Mucosa of gallbladder (tissue), 1 donor: ENCODE measurements at places on chromosomes 2 and 18. TPM values are rescaled to one million over a fixed set of nuclear protein-coding genes. Genes with fewer than 3 reads are reported as not detected.

The FIGLA gene
- not detected for total RNA-seq

GRCh38 chr2:134259571-134259970, 5.7 kb downstream of the MGAT5 start:
- DNase-seq = no peak

GRCh38 chr2:122542236-122542635, 786.8 kb downstream of the TSN start:
- DNase-seq = no peak

GRCh38 chr2:205868773-205869333, 186.6 kb downstream of the NRP2 start:
- no peak for DNase-seq

GRCh38 chr2:24892928-24893327, 27.1 kb downstream of the ADCY3 start:
- DNase-seq = no peak

GRCh38 chr2:190182071-190182524, 119.6 kb upstream of the MSTN start:
- no peak for DNase-seq

The TGFA gene
- total RNA-seq = 51.0 TPM

The DLX1 gene
- 0.46 TPM for total RNA-seq

The IL1RL1 gene
- total RNA-seq = 8.7 TPM

The CLEC4F gene
- 0.17 TPM for total RNA-seq

The UGT1A10 gene
- total RNA-seq = 47.5 TPM

DNA sequence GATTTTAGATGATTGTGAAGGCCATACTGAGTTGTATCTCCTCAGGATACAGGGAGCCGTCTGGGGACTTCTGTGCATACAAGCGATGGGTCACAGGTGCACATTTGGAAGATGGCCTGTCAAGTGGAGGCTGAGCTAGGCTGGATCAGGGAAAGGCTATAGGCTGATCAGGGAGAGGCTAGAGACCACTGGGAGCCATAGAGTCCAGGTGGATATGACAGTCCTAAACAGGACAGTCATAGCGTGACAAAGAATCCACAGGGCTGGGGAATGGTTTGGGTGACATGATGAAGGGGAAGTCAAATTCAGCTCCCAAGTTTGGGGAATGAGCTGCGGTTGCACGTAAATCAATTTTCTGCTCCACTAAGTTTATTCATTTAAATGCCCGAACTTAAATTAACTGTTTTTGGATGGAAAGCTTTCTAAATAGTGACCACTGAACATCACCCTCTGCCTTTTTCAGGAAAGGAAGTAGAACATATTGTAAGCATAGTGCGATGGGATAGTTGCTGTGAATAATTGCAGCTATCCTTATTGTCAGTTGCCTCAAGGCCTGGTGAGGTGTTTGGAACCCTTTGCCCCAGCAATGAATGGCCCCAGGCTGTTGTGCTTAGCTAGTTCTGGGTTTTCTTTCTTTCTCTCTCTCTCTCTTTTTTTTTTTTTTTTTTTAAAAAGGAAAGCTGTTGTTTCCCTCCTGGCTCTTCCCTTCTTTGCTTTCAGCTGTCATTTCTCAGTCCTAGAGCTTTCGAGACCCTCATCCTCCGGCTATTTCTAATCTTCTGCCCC, 50.5 kb downstream of the KLHL29 start:
- no peak for DNase-seq

DNA sequence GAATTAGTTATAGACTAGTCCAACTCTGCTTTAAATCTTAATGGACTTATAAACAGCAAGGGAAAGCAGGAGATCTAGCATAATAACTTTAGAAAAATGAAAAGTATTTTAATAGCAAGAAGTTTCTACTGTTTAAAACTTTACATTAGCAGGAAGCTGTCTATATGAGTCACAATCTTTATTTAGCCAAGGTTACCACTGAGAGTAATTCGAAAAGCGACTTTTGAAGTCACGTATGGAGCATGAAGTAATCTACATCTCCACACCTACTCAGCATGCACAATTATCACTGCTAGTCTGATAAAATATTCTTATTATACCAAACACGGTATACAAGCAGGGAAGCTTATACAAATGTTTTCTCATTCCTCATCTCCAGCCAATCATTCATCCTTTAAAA, 515.4 kb upstream of the SOX11 start:
- DNase-seq = no peak

- no peak for DNase-seq
Observed at GRCh38 chr18:22173928-22174301, 4.5 kb downstream of the GATA6 start.

DNA sequence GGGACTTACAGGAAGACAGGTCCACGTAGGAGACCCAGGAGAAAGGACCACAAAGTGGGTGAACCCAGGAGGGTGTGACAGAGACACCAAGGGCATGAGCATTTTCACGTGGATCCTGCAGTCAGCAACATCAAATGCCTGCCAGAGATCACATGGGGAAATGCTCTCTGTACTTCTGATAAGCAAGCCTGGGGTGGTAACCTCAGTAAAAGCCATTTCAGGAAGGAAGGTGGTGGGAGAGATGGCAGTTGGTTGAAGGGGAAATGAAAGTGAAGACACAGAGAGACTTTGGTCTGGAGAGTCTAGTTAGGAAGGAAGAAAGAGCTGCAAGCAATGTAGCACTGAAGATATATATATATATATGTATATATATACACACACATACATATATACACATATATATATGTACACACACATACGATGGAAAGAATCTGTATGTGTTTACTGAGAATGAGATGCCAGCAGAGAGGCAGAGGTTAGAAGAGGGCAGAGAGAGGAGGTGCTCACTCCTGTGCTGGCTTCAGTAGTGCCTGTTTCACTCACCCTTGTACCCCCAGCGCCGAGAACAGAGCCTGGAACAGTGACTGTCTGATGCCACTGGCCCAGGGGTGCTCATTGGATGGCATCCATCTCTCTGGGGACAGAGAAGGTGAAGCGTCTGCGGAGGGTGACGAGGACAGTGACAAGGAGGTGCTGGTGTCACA, 314.9 kb downstream of the AFF3 start:
- no peak for DNase-seq

The MROH2A gene
- total RNA-seq = 1.2 TPM

The POTEJ gene
- not detected for total RNA-seq

DNA sequence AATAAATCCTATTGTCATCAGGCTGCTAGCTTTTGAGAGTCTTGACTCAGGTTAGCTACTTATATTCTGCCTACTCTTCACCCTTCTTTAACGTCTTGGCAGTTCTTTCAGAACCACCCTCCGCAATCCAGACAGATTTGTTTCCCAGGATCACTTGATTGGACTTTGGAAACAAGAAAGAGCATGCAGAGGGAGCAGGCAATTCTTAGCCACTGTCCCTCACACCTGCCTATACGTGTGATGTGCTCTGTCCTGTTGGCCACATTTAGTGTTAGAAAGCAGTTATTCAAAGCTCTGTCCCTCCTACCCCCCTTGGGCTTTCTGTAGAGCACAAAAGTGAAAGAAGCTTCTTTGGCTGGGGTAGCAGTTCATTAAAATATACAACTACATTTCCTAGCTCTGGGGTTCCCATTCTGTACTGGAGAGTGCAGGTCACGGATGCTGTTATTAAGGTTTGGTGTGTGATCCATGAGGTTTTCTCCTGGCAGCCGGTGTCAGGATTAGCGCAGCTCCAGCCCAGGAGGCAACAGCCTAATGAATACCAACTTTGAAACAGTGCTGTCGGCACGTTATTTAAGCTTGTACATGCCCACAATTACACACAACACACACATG, 6.3 kb downstream of the FZD5 start:
- no peak for DNase-seq

The PCARE gene
- not detected for total RNA-seq

DNA sequence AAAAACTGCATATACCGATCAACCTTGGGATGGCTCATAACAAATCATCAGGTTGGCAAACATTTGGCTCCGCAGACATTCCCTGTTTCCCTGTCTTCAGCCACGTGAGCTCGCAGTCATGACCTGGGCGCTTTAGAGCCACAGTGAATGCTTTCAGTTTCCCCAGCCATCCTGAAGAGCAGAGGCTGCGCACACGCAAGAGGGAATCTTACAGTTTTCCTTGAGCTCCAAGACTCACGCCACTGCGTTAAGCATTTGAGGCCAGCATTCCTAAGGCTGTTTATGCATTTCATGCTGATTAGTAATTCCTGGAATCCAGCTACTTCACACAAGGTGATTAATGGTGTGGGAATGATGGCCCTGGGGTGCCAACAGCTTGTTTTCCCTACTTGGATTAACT, 95.1 kb downstream of the MTCL1 start:
- no peak for DNase-seq

DNA sequence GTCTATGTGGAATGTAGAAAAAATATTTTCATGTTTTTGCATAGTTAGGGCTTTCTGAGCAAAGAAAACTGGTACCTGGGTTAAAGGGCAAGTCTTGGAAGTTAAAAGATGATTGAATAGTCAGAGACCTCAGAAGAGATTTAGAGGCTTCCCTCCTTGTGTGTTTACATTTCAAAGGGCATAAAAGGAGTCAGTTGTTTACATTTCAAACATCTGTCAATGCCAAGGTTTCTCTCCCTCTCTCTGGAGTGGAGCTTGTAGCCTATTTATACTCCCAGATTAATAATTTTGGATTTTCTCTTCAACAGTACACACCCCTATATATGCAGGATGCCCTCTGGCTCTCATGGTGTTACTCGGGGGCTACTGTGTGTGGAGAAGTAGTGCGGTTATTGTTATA, 8.6 kb downstream of the M1AP start:
- DNase-seq = no peak

The RNU2-63P gene
- not detected for total RNA-seq

DNA sequence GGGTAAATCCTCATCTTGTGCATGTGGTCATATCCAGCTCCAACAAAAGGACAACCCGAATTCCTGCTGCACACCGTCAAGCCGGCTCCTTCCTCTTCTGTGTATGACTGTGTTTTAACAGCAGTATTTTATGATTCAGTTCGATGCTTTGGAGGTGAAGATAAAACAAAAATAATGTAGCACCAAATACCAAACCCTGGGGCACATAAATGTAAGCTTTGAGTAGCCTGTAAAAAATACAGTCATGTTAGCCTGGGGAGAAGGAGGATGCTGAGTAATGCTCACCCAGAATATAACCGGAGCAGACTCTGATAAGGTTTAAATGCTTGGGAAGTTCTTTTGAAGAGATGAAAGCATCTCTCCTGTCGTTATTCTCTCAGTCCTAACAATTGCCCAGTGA, 225.0 kb downstream of the SUCLG1 start:
- no peak for DNase-seq

DNA sequence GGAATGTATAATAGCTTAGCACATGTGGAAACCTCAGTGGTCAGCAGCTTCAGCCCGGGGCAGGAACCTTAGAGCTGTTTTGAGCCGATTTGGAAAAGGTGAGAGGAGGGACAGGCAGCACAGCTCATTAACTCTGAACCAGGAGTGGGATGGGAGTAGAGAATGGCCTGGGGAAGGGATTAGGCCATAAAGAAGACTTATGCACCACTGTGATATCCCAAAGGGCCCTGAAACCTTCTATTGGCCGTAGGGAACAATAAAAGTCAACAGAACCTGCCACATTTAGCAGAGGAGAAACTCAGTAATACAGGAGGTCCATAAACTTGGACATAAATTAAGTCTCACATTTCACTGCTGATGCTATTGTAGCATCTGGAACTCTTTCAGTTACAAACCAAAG, 124.2 kb upstream of the REV1 start:
- no peak for DNase-seq

DNA sequence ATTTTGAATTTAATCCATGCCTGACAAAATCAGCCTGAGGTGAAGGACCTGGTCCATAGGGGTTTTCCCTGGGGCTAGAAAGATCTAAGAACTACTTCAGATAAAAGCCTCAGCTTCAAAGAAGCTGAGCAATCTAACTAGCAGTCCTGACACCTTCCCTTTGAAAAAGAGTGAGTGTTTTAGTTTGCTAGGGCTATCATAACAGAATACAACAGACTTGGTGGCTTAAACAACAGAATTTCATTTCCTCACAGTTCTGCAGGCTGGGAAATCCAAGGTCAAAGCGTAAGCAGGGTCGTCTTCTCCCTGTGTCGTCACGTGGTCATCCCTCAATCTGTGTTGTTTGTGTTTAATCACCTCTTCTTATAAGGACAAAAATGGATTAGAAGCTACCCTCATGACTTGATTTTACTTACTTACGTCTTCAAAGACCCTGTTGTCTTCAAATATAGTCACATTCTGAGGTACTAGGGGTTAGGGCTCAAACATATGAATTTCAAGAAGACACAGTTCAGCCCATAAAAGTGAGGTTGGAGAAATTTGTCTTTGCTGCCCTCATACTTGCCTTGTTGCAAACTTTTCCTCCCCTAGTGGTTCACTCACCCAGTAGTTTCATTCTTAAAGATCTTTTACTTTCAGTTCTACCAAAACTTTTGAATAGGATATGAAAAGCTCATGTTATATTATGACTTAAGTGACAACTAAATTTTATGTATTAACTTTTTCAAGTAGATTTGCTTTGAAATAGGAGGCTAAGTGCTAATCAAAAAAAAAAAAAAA, 673.8 kb downstream of the ARHGAP15 start:
- DNase-seq = no peak

GRCh38 chr2:112648081-112648480, 2.3 kb downstream of the SLC20A1 start:
- DNase-seq = no peak

The ZNF396 gene
- total RNA-seq = 3.3 TPM

The TCF23 gene
- total RNA-seq = 0.12 TPM
